ENCODE measurements at places on chromosomes 1 and 21.

DNA sequence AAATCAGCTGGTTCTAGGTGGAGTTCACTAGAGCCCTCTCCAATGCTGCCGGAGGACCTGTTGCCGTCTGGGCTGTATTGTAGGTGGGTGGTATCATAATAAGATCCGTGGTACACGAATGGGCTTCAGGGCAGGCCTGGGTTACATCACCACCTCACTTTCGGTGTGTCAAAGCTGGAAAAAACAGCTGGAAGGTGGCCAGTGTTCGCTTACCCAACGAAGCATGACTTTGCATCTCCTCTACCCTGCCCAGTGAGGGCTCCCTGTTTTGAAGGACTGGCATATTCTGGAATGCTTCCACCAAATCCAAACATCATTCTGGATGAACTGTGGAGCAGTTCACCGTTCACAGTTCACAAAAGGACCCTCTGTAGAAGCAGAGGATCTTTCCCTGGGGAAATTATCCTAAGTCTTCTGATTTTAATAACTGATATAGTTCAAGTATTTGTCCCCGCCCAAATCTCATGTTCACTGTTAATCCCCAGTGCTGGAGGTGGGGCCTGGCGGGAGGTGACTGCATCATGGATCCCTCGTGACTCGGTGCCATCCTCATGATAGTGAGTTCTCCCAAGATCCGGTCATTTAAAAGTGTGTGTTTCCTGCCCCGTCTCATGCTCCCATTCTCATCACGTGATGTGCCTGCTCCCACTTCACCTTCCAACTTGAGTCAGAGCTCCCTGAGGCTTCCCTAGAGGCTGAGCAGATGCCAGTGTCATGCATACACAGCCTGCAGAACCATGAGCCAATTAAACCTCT lies 429.0 kb downstream of the KIF26B start:
- DNase-seq, result no peak

- peak; percentile 49 for DNase-seq
Observed at GRCh38 chr1:174726167-174726879, 273.4 kb upstream of the CACYBP start.

- DNase-seq, result peak; percentile 59
Observed at GRCh38 chr1:202821467-202821866, 10.7 kb downstream of the PCAT6 start.

- DNase-seq, result no peak
Observed at GRCh38 chr1:109516872-109517271, 7.3 kb upstream of the AMIGO1 start.

GRCh38 chr21:46600978-46601377 lies 3.9 kb downstream of the S100B start:
- DNase-seq, result no peak

All from iris pigment epithelial cell (primary cell).